ENCODE measurements at places on chromosomes 13 and 19.

DNA sequence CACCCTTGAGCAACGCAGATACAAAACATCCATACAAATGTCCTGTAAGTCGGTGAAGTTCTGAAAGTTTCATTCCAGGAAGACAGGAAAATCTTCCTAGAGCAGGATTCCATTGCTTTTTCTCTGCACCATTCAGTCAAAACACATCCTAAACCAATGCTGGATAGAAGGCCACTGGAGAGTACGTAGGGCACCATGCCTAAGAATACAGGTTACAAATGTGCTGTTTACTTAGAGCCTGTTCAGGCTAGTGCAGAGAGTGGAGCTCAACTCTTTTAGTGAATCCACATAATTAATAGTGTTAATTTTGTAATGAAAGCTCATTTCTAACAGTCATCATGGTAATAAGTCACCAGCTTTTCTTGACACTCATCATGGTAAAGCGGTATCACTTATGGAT is 187.6 kb downstream of the NHLRC3 start:
- DNase-seq = no peak

GRCh38 chr19:5395556-5395955 is 54.9 kb upstream of the PTPRS start:
- no peak for DNase-seq

GRCh38 chr19:31119951-31120690 is 229.1 kb downstream of the TSHZ3 start:
- no peak for DNase-seq

DNA sequence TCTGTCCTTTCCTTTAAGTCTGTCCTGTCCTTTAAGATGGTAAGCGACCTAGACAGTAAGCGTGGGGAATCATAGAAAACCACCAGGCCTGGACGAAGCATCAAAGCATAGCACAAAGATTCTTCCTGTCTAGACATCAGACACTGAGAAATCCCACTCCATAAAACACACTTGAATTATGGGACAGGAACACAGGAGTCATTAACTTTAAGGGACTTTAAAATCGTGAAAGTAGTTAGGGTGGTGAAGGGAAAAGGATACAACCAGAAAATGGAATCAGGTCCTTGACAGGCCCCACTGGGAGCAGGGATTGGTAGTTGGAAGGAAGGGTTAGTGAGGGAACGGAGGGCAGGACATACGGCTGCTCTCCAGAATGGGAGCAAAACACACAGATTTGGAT is 31.6 kb upstream of the C1QTNF9 start:
- no peak for DNase-seq

DNA sequence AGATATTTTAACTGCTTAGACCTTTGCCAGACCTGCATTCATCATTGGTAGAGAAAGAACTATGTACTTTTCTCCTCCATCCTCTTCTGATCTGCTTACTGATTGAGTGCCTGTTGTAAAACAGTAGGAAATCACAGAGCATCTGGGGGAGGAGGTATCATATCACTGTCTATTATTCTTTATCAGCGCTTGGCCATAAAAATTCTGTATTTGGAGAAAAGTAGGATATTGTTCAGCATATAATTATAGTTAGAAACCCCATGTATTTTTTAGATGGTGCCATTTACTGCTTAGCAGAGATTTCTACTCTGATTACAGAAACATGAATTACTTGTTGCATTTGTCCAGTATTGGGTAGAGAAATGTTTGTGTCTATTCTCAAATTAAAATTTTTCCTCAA is 62.4 kb downstream of the URI1 start:
- DNase-seq = no peak

DNA sequence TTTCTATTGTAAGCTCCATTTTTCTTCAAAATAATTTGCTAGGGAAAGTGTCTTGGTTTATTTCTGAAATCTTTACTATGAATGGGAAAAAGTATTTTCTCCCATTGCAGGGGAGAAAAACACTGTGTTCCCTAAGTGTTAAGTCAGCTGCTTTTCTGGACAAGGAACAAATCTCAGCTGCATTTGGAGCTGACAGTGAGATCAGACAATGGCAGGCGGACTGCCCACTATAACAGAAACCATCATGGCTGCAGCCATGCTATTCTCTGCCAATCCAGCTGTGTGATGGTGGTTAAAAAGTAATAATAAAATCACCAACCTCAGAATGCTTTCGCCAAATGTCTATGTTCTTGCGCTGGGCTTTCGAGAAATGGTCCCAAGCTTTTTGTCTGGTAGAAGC is 302.7 kb downstream of the DNAJC15 start:
- DNase-seq = no peak

DNA sequence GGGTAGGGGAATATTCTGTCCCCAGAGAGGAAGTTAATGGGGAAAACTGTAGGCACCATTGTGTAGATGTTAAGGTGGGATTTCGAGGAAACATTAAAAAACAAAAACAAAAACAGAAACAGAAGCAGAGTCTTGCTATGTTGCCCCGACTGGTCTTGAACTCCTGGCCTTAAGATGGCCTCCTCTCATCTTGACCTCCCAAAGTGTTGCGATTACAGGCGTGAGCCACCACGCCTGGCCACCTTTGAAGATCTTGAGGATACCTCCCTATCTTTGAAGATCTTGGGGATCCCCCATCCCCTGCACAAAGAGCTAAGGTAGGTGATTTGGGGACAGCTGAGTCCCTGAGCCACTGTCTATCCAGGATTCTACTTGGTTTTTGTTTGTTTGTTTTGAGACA is 553 bp upstream of the ICAM3 start:
- no peak for DNase-seq

GRCh38 chr19:41225238-41226052 is 6.4 kb downstream of the AXL start:
- no peak for DNase-seq

DNA sequence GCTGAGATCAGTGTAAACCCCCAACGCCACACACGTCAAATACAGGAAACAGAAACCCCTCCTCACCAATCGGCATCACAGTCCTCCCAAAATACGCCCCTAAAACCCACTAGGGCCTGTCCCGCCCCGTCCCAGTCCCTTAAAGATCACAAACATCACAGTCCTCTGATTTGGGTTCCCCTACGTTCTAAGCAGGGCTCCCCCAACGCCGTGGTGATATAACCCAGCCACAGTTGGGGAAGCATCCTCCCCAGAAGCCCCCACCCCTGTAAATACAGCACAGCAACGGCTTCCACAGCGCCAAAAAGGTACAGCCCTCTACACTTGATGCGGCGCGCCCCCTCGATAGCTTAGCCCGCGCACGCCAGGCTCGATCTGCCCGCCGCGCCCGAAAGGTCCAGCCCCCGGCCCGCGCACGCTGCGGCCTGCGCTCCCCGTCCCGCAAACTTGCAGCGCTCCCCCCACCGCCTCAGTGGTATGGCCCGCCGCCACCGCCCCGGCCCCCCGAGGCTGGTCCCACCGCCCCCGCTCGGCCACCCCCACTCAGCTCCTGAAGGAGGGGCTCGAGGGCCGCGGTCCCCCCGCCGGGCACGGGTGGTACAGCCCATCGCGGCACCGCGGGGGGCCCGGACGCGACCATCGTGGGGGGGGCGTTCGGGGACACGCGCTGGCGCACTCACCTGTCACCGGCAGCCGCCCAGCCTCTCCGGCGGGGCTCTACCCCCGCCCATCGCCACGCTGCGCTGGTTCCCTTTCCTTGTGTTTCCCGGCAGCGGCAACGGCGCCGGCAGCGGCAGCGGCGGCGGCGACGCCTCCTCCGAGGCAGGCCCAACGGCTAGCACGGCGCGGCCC is at the start of gene AKT2:
TSS of gene AKT2 (minus strand) at position 845 of the 852 bp plus-strand sequence. CDS start 20,078 bp downstream, outside the sequence.
- no peak for DNase-seq

DNA sequence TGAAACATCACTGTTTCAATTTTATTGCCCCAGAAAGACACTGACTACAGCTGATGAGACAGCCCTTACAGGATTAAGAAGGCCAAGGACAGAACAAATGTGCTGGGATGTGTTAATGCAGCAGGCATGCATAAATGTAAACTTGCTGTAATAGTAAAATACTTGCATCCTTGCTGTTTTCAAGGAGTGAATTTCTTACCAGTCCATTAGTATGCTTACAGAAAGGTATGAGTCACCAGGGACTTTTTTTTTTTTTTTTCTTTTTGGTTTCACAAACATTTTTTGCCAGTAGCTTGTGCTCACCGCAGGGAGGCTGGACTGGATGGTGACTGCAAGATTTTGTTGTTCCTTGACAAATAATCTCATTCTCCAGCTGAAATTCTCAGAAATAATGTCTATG is 55.1 kb downstream of the GPR180 start:
- DNase-seq = no peak

GRCh38 chr13:95033890-95034289 is 267.4 kb downstream of the ABCC4 start:
- DNase-seq = no peak

- DNase-seq = no peak
Measured at GRCh38 chr13:77902319-77902963, 16.2 kb downstream of the EDNRB start.

DNA sequence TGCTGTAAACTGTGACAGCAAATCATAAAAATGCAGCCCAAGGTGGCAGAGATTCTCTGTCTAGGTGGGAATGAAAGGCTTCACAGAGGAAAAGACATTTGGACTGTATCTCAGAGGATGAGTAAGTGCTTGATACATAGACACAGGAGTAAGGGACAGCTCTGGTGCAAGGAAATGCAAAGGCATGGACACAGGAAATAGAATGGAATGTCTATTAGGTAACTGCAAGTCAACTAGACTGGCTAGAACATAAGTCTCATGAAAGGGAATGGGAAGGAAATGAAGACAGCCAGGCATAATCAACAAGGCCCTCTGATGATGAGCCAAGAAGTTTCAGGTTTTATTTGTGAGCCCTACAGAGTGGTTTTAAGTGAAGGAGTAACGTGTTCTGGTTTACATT is 321.7 kb downstream of the SUCLA2 start:
- DNase-seq = no peak

DNA sequence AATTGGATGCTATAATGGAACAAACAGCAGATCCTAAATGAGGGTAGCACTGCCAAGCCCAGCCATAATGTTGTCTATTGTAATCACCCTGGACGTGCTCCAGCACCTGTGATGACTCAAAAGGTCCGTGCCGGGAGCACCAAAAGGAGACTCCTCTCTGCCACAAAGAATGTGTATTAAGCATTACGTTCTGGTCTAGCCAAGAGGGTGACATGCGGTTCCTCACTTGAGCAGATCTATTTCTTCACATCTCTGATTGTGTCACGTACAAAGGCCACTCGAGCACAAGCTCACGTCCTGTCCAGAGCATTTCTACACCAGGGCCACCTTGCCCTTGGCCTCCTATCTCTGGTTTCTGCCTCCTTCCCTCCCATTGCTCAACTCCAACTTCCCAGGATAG is 219.9 kb upstream of the IRS2 start:
- DNase-seq = no peak

DNA sequence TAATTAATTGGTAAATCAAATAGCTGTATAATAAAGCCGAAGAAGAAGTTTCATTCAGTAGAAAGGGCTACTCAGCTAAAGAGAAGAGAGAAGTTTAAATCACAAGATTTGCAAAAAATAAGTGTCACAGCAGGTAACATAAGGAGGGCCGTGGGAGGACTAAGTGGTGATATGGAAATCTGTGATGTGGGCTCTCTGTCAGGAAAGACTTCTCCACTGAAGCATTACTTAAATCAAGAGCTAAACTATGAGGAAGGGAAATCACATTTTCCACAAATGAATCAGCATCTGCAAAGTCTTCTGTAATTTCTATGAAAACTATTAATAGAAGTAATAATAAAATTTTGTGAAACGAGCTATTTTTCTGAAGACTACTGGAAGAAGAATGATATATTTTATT is 153.8 kb downstream of the PCDH9 start:
- no peak for DNase-seq

DNA sequence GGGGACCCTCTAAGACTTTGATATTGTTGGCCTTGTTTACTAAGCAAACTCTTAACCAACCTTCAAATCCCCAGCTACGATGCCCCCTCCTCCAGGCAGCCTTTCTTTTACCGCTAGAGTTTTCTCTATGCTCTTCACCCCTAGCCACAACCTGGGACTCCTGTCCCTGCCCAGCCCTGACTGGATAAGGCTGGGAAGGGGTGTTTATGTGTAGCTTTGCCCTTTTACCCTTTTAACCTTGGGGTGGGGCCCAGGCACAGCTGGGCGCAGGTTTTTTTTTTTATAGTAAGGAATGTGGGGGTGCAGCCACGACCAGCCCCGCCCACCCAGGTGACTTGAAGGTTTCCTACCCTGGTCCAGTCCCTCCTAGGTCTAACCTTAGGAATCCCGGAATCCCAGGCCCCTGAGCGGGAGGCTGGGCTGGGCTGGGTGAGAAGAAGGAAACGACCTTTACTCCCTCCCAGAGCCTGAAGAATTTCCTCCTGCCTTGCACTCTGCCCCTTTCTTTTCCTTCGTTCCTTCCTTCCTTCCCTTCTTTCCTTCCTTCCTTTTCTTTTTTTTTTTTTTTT is 12.2 kb downstream of the TJP3 start:
- no peak for DNase-seq

GRCh38 chr13:28092431-28092830 is 7.9 kb downstream of the FLT3 start:
- DNase-seq = no peak
